ENCODE measurements at places on chromosomes 2 and 18.
A peak's percentile ranks its signal among the peaks of the same experiment; 100 is the strongest.

- peak; percentile 66 for DNase-seq
Observed at GRCh38 chr18:24369426-24369825, 28.2 kb downstream of the OSBPL1A start.

DNA sequence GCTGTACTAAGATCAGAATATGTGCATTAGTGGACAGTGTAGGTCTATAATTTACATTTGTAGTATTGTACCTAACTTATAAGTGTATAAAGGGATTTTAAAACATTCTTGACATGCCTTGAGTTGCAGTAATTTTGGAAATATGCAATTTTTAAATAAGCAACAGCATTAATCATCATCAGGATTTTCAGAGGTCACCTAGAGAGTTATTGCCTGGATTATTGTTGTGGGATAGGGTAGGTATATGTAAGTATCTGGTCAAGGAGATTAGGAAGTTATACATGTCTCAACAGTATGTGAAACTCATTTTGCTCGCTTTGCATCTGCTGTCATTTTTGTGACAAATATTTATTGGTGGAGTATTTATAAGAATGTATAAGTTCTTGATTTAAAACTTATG lies 184.2 kb downstream of the WDR7 start:
- no peak for DNase-seq

DNA sequence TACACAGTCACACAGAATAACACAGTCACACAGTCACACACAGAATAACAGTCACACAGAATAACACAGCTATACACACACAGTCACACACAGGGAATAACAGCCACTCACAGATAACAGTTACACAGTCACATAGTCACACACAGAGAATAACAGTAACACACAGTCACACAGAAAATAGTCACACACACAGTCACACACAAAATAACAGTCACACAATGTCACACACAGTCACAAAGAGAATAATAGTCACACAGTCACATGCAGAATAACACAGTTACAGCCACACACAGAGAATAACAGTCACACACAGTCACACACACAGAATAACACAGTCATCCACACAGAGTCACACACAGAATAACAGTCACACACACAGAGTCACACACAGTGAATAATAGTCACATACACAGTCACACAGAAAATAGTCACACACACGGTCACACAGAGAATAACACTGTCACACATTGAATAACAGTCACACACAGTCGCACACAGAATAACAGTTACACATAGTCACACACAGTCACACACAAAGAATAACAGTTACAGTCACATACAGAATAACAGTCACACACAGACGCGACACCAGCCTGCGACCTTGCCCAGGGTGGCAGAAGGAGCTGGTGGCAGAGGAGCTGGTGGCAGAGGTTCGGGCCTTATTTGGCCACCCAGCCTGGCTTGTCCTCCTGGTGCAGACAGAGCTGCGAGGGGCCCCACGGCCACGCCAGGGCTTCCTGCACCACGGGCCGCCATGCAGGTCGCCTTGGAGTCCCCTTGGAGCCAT lies 51.3 kb downstream of the RAMP1 start:
- DNase-seq = no peak

GRCh38 chr2:30985493-30986230 lies 152.6 kb downstream of the GALNT14 start:
- no peak for DNase-seq

DNA sequence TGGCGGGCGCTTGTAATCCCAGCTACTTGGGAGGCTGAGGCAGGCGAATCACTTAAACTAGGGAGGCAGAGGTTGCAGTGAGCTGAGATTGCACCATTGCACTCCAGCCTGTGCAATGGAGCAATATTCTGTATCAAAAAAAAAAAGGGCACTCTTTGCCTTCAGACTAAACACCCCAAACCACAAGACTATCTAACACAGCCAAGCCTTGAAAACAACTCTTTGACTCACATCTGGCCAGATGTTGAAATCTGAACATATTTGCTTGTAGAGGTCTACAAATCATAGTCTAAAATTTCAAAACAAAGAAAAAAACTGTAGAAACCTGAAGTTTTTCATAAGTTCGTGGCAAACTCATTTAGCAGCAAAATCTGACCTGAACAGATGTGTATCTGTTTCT lies 94.9 kb downstream of the FAM161A start:
- DNase-seq = no peak

- DNase-seq = peak; percentile 41
Observed at GRCh38 chr2:197293252-197294007, 17.1 kb downstream of the ANKRD44 start.

- no peak for DNase-seq
Observed at GRCh38 chr2:234947556-234947955, 4.3 kb upstream of the SH3BP4 start.

DNA sequence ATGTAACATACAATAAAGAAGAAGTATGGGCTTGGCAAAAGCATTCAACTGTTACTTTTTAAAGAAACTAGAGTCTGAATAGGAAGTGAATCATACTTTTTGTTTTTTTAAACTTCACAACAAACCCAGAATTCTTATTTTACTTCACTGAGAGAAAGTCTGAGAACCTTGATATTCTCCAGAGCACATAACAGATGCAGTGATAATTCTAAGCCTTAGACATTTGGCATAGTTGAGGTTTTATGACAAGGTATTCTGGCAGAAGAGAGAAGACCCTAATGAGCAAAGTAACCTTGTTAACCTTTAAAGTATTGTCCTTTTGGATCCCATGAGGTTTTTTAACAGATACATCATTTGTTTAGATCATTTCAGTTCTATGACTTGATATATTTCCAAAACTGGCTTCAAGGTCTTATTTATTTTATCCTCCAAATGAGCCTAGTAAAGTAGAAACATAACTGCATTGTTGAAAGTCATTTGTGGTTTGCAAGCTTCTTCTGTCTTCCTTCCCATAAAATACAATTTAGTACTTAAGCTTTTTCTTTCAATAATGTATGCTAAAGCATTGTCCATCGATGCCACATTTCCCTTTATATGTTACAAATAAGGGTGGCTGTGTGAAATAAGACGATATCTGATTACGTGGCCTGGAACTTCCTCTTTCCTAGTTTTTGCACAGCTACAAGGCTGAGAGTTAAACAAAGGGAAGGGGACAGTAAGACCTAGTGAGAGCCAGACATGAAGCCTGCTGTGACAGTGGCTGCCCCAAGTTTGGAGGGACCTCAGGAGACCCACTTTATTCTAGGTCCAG lies 86.1 kb upstream of the ITPRID2 start:
- DNase-seq = no peak
